ENCODE measurements at places on chromosomes 12 and 14.
A peak's percentile ranks its signal among the peaks of the same experiment; 100 is the strongest.

- no peak for DNase-seq
Observed at GRCh38 chr14:70416338-70416724, 559 bp downstream of the SYNJ2BP start.

- peak; percentile 69 for DNase-seq
Observed at GRCh38 chr12:54005853-54006558, 2.8 kb upstream of the HOXC8 start.

DNA sequence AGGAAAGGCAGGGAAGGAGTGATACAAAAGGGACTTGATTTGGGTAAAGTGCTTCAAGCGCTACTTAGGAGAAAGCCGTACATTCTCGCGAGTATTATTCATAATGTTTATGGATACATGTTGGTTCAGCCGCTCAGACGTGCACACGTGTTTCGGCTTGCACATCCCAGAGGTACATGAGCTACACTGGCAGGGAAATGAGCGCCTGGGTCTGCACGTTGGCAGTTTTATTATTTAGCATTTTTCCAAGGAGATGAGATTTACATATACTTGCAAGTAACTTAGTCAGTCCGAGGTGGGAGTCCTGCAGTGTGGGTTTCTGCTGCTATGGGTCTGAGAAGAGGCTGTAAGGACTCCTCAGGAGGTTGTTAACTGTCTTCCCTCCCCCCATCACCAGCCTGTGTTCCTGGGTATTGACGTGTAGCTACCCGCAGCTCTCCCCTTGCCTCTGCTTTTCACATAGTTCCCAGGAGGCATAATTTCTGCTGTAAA is 1.5 kb downstream of the PRKCH start:
- DNase-seq: no peak

GRCh38 chr12:22635812-22636211 is 10.8 kb downstream of the ETNK1 start:
- no peak for DNase-seq

DNA sequence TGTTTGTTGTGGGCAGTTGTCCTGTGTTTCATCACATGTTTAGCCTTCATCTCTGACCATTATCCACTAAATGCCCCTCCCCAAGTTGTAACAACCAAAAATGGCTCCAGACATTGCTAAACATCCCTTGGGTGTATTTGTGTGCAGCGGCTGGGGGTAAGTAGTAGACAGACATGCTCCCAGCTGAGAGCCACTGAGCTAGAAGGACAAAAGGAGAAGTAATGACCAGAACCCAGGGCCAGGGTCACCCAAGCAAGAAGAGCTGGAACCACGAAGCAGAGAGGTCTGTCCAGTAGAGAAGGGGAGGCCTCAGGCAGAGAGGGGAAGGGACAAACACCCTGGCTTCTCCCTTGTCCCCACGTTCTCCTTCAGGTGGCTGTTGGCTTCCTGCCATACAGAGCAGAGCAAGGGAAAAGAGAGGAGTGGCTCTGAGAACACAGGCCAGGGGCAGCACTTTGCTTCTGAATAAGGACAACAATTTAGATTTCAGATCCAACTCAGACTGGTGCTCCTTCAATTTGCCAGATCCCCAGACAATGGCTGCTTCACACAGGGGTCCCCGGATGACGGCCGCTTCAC is 55.2 kb downstream of the NDUFA12 start:
- DNase-seq: no peak

DNA sequence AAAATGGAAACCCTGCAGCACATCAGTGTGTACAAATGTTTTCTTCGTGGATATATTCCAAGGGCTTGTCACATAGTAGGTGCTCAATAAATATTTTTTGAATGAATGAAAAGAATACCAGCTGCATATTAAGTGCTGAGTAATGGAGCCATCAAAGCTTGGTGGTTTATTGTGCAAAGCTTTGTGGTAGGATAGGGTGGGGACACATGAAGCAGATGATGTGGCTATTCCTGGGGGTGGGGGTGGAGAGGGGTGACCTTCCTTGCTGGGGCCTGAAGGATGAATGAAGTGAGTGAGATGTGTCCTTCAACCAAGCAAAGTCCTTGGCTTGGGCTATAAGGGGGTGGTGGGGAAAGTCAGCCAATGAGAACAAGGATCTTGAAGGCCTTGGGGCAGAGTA is 4.3 kb upstream of the KRT81 start:
- DNase-seq: no peak

Measured in NT2/D1 (cell line).